ENCODE measurements at places on chromosomes 1 and 21.

DNA sequence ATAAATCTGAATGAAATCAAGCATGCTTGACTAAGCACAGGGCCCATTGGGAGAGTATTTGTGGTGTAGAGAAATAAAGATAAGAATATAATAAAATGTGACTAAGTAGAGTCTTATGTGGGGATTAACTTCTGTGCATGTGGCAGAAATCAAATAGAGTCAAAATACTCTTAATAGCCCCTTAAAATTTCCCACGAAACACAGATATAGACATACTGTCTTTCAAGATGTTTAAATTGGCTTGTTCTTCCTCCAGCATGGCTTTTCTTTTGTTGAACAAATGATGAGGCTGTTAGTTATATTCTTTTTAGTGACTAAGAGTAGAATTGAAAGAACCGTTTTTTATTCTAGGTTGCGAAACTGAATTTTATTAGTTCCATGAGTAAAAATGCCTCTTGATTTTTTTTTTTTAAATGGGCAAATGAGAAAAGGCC lies 112.3 kb downstream of the RPS6KC1 start:
- DNase-seq: peak; percentile 3

- no peak for DNase-seq
Observed at GRCh38 chr1:60448850-60449249, 375.3 kb upstream of the C1orf87 start.

DNA sequence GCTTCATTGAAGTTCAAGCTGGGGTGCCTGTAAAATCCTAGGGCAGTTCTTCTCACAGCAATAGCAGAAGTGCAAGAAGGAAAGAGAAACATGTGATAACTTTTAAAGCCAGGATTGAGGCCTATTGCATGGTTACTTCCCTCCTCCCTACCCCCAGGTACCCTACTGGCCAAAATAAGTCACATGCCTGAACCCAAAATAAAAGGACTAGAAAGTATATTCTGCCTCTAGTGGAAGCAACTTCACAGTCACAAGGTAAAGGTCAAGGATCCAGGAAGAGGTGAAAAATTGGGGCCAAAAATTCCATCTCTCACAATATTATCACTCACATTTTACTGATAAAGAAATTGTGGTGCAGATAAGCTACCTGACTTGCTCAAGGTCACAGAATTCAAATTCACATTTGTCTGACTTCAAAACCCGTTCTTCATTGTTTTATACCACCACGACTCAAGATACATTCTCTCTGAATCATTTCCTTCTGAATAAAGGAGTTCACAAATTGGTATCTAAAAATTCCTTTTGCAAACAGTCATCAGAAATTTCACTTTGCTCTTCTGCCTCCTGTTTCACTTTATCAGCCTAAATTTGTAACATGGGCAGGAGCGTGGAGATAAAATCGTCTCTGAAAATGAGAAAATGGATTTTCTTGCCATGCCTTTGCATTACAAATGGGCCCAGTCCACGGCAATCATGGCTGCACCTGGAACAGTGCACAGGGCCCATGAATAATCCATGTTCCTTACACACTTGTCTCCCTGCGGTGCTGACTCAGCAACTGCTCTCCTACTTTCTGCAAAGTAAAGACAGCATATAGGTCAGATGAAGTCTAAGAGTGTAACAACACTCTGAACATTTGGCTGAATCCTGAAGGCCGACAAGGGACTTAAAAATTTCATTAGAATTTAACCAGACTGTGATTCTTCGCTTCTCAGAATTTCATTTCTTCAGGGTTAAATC lies 485.3 kb upstream of the NFIA start:
- peak; percentile 59 for DNase-seq

GRCh38 chr1:220296981-220297380 lies 24.7 kb upstream of the RAB3GAP2 start:
- DNase-seq: no peak

- no peak for DNase-seq
Observed at GRCh38 chr21:16422702-16423101, 692.9 kb downstream of the USP25 start.

DNA sequence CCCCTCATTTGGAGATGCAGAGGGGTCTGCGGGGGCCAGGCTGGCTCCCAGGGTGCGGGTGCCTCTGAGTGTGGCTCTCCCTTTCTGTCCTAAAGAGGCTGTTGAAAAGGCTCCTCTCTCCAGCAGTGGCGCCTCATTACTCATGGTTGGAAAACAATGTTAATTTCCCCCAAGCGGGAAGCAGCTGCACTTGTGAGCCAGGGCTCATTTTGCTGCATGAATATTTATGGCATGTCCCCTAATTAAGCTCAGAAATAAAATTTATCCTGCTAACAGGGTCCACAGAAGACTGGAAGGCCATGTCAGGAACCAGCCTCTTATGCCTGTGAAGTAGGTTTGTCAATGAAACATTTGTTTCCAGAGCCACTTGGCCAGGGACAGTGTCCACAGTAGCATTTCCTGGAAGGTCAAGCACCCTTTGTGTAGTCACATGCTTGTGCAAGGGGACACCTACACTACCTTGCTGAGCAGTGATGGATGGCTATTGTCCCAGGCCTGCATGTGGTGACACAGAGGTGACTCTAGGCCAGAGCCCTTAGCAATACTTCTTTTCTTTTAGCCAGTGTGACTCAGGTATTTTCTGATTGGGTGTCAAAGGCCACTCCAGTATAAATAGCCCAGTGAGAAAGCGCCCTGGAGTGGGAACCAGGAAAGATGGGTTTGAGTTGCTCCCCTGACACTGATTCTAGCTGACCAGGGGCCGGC lies 259.0 kb downstream of the FOXD2 start:
- no peak for DNase-seq

- no peak for DNase-seq
Observed at GRCh38 chr1:223223091-223223995, 80.3 kb upstream of the TLR5 start.
